ENCODE measurements at places on chromosomes 12 and 14.

DNA sequence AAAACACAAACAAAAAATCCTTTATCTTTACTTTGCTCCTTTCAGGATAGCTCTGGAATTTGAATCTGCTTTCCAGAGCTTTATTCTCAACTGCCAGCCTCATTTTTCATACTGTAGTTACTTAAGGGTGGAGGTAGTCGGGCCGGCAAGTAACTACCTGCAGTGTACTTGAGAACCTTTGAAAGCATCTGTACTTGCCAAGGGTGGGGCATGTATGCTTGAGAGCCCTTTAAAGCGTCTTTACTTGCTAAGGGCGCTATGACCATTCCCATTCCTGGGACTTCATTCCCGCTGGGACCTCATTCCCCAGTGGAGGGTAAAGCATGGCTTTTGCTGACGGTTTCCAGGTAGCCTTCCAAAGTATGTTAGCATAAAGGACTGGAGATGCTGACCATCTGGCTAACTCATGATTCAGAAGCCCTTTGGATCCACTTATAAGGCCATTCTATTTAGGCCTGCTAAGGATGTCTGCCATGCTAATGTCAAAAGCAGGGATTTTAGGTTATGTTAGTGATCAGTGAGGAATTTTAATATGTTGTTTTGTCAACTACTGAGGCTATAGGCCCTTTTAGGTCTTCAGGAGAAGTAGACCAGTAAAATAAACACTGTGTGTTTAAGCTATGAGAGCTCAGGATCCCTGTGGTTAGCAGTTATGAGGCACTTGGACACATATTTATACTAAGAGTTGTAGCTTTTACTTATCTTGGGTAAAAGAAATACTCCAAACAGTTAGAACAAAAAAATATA, 74.9 kb downstream of the CRADD start:
- DNase-seq: no peak

- no peak for DNase-seq
These were observed 34.8 kb downstream of the AMN start for GRCh38 chr14:102957222-102957621.

DNA sequence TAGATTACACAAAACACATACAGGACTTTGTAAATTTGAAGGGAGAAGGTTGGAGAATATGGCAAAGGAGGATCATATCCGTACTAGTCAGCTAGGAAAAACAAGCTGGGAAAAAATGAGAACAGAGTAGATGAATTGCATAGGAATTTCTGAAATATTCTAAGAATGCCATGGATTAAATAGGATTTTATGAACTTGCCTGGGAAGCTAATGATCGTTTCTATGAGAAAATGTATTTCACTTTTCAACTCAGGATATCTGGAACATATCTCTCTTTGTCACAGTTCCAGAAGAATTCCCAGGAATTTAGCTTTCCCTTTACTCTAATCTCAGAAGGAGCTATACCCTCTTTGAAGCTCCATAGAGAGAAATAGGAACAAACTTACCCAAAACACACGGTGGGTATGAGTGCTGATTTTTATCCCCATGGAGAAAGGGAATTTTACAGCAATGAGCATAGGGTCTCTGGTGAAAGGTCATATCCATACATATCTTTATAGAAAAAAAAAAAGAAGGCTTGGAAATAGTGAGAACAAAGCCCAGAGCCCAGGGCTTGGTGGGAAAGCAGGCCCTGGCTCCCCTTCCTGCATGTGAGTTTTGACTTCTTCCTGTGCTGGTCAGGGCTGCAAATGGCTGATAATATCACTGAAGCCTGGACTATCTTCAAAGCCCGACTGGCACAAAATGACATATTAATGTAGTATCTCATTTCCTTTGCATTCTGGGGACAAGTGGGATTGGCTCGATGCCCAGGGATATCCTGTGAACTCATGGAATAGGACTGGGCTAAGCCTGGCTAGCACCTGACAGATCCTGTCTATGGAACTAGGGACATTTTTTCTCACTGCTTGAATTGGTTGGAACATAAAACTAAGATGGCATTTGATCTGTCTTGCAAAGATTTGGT, 136.3 kb downstream of the AEBP2 start:
- no peak for DNase-seq

DNA sequence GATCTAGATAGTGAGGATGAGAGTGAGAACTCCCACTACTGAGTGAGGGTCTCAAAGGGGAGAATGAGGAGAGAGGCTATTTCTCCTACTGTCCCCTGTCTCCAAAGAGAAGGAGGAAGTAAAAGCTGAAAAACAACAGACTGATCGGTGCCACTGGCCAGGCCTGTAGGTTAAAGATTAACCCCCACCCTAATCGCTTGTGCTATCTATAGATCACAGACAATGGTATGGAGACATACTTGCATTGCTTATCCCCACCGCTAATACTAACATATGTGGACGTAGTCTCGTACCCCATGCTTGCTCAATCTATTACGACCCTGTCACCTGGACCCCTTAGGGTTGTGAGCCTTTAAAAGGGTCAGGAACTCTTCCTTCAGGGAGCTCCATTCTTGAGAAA, 777.9 kb upstream of the TMEM132C start:
- no peak for DNase-seq

DNA sequence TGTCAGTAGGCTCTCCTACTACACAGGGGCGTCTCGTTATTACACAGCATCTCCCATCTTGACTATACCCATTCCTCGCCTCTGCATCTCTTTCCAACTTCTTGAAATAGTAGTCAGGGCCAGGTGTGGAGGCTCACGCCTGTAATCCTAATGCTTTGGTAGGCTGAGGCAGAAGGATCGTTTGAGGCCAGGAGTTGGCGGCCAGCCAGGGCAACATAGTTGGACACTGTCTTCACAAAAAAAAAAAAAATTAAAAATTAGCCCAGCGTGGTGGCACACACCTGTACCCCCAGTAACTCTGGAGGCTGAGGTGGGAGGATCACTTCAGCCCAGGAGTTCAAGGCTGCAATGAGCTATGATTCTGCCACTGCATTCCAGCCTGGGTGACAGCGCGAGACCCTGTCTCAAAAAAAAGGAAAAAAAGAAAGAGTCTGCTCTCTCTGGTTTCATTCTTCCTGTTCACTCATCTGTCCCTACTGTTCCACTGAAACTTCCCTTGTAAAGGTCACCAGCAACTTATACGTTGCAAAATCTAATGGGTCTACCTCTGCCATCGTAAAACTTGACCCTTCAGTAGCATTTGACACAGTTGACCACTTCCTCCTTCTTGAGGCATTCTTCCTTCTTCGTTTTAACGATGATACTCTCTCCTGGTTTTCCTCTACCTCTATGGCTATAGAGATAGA, 41.0 kb upstream of the PTGR2 start:
- no peak for DNase-seq

Data from CD4-positive, alpha-beta T cell treated with Interleukin-4 for 1 hour (primary cell).